Dermis lymphatic vessel endothelial cell (primary cell): ENCODE measurements at places on chromosomes 12 and 14. TPM values are rescaled to one million over a fixed set of nuclear protein-coding genes. Genes with fewer than 3 reads are reported as not detected.

BCAT1 gene
- total RNA-seq: 91.0 and 169 TPM in 2 replicates

SLC10A1 gene
- total RNA-seq: not detected in 2 replicates

PLXNC1 gene
- under 0.01 and 0.09 TPM in 2 replicates for total RNA-seq

STYK1 gene
- total RNA-seq: 2.7 and 7.8 TPM in 2 replicates

GLT8D2 gene
- 5.7 and 6.1 TPM in 2 replicates for total RNA-seq

KRT72 gene
- not detected in 2 replicates for total RNA-seq

FAM90A1 gene
- under 0.01 TPM in 1 of 2 replicates, not detected in the other for total RNA-seq

ATP6V1D gene
- 53.5 and 53.7 TPM in 2 replicates for total RNA-seq

SPATA7 gene
- total RNA-seq: 6.5 and 11.5 TPM in 2 replicates

ADCY4 gene
- total RNA-seq: 51.0 and 57.6 TPM in 2 replicates

DAO gene
- not detected in 2 replicates for total RNA-seq

STK38L gene
- 66.1 and 88.8 TPM in 2 replicates for total RNA-seq

RHEBL1 gene
- total RNA-seq: 0.76 and 1.2 TPM in 2 replicates

KLRC2 gene
- not detected in 2 replicates for total RNA-seq

ACACB gene
- 3.1 and 9.1 TPM in 2 replicates for total RNA-seq

AVPR1A gene
- under 0.01 TPM in 1 of 2 replicates, not detected in the other for total RNA-seq

SPTB gene
- under 0.01 TPM in 2 replicates for total RNA-seq

B3GNT4 gene
- total RNA-seq: under 0.01 and 0.17 TPM in 2 replicates

B4GALNT1 gene
- total RNA-seq: under 0.01 TPM in 1 of 2 replicates, not detected in the other

P2RX7 gene
- total RNA-seq: 2.2 and 2.4 TPM in 2 replicates

ANO2 gene
- 29.1 and 86.6 TPM in 2 replicates for total RNA-seq

TRPV4 gene
- total RNA-seq: 1.5 TPM in 2 replicates

TAPBPL gene
- total RNA-seq: 11.0 and 28.1 TPM in 2 replicates

TAS2R43 gene
- 0.22 TPM in 1 of 2 replicates, not detected in the other for total RNA-seq

HOXC13 gene
- under 0.01 TPM in 1 of 2 replicates, not detected in the other for total RNA-seq

ST8SIA1 gene
- total RNA-seq: 0.65 and 0.86 TPM in 2 replicates

IQSEC3 gene
- total RNA-seq: under 0.01 and 0.09 TPM in 2 replicates

AKAP3 gene
- total RNA-seq: 1.3 and 1.9 TPM in 2 replicates

A2ML1 gene
- total RNA-seq: not detected in 2 replicates

SLCO1C1 gene
- not detected in 2 replicates for total RNA-seq

HSPB8 gene
- 0.77 and 0.98 TPM in 2 replicates for total RNA-seq

ENDOU gene
- total RNA-seq: under 0.01 and 0.11 TPM in 2 replicates

AKAP6 gene
- 0.22 and 0.86 TPM in 2 replicates for total RNA-seq

RBP5 gene
- 0.22 and 0.26 TPM in 2 replicates for total RNA-seq

CD9 gene
- total RNA-seq: 958 and 1,785 TPM in 2 replicates

IGF1 gene
- total RNA-seq: 1.3 and 2.5 TPM in 2 replicates

NRL gene
- total RNA-seq: 0.69 and 2.2 TPM in 2 replicates

ARL6IP4 gene
- 150 and 170 TPM in 2 replicates for total RNA-seq

CKB gene
- total RNA-seq: 2.4 and 6.1 TPM in 2 replicates

GNPTAB gene
- 21.3 and 26.5 TPM in 2 replicates for total RNA-seq

PPFIA2 gene
- total RNA-seq: 0.11 TPM in 1 of 2 replicates, not detected in the other

PROX2 gene
- total RNA-seq: not detected in 2 replicates

KLRG1 gene
- 0.22 and 0.77 TPM in 2 replicates for total RNA-seq

RPL10L gene
- not detected in 2 replicates for total RNA-seq

PRB2 gene
- not detected in 2 replicates for total RNA-seq

SSTR1 gene
- total RNA-seq: 0.11 TPM in 1 of 2 replicates, not detected in the other

KICS2 gene
- total RNA-seq: 2.6 and 5.3 TPM in 2 replicates

IL26 gene
- not detected in 2 replicates for total RNA-seq

OR4M1 gene
- total RNA-seq: not detected in 2 replicates

ADAM21 gene
- under 0.01 and 0.17 TPM in 2 replicates for total RNA-seq

DIO2 gene
- total RNA-seq: under 0.01 and 0.09 TPM in 2 replicates

AKT1 gene
- total RNA-seq: 115 and 120 TPM in 2 replicates

HAL gene
- 0.11 and 0.17 TPM in 2 replicates for total RNA-seq

RNASE3 gene
- not detected in 2 replicates for total RNA-seq

FGF23 gene
- not detected in 2 replicates for total RNA-seq

CRIP2 gene
- total RNA-seq: 115 and 150 TPM in 2 replicates
